ENCODE measurements at places on chromosomes 12 and 14.

GRCh38 chr14:35375558-35376025 lies 29.0 kb downstream of the NFKBIA start:
- no peak for DNase-seq

GRCh38 chr12:121524196-121524916 lies 56.5 kb downstream of the KDM2B start:
- no peak for DNase-seq

- DNase-seq: no peak
Observed at GRCh38 chr14:36177489-36177888, 967 bp upstream of the PTCSC3 start.

DNA sequence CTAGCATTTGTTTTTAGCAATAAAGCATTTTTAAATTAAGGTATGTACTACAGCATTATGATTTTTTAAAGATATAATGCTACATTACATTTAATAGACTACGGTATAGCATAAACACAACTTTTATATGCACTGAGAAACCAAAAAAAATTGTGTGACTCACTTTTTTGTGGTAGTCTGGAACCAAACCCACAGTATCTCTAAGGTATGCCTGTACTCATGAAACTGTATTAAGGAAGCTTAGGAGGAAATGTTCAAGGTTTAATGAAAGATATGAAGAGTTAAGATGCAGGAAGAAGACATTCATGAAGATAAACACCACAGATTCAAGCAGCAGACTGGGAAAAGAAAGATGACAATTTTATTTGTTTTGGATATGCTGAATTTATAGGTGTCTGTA lies 51.7 kb downstream of the PPP1R12A start:
- no peak for DNase-seq

GRCh38 chr12:6839482-6840201 lies 1.1 kb upstream of the GNB3 start:
- DNase-seq: no peak

GRCh38 chr14:78484028-78484427 lies 313.9 kb downstream of the NRXN3 start:
- no peak for DNase-seq
